Activated CD4-positive, CD25-positive, alpha-beta regulatory T cell treated with anti-CD3 and anti-CD28 coated beads, Interleukin-2, amount 50 U/mL, for 16 hours (primary cell): ENCODE measurements at places on chromosomes 3 and 15.

- no peak for DNase-seq
These were observed 12.4 kb downstream of the GNB4 start for GRCh38 chr3:179438841-179439240.

- no peak for DNase-seq
These were observed 111.1 kb downstream of the NUP210 start for GRCh38 chr3:13309004-13309403.

DNA sequence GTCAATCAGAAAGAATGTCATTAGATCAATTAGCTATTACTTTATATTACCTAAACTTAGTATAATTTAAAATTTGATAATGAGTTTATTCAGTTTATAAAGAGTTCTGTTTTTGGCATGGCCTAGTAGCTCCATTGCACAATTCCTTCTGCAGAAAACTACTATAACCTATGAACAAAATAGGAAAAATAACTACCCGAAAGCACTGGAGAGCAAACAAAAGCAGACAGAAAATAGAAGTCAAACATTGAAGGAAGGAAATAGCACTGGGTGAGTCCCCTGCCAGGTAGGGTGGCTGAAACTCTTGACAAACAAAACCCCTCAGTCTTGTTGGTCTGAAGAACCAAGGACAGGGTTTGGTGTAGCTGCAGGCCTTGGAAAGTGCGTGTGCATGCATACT is 37.5 kb downstream of the CMC1 start:
- no peak for DNase-seq

DNA sequence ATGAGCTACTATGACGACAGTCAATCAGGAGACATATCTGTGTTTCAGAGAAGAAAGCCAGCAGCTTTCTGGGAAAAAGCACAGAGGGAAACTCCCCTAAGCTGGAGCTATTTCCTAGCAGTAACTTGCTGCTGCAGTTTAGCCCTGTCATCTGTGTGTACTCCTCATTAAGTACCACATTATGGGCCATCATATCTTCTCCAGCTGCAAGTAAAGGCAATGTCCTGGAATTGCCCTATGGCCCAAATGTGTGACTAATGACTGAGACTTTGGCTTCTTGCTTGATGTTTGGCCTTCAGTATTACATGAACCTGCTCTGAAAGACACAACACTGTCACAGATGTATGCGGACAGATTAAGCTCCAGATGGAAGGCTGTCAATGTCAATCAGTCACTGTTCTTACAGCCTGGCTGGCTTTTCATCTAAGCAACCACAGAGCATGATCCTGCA is 190.8 kb downstream of the FHIT start:
- no peak for DNase-seq

GRCh38 chr15:74328331-74329056 is 39.0 kb downstream of the CYP11A1 start:
- DNase-seq, result no peak

GRCh38 chr15:45084163-45084562 is 29.8 kb downstream of the DUOX2 start:
- no peak for DNase-seq

GRCh38 chr3:25884981-25885380 is 95.1 kb downstream of the OXSM start:
- DNase-seq, result no peak

GRCh38 chr3:53628536-53629401 is 134.4 kb downstream of the CACNA1D start:
- DNase-seq, result no peak

DNA sequence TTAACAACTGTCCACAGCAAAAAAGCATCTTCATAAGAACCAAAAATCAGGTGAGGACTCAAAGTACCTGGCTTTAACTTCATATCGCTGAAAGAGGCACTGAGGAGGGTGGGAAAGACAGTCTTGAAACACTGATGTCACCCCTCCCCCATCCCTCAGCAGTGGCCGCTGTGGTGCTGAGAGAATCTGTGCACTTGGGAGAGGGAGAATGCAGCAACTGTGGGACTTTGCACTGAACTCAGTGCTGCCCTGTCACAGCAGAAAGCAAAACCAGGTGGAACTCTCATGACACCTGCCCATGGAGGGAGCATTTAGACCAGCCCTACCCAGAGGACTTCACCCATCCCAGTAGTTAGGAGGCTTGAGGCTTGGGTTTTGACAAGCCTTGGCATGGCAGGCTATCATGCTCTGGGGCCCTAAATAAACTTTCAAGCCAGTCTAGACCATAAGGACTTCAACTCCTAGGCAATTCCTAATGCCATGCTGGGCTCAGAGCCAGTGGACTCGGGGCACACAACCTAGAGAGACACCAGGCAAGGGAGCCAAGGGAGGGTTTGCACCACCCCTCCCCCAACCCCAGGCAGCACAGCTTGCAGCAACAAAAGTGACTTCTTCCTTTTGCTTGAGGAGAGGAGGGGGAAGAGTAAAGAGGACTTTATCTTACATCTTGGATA is 6.1 kb upstream of the ZSCAN2 start:
- DNase-seq, result no peak

GRCh38 chr3:123347691-123348264 is 101.1 kb downstream of the ADCY5 start:
- DNase-seq, result no peak

DNA sequence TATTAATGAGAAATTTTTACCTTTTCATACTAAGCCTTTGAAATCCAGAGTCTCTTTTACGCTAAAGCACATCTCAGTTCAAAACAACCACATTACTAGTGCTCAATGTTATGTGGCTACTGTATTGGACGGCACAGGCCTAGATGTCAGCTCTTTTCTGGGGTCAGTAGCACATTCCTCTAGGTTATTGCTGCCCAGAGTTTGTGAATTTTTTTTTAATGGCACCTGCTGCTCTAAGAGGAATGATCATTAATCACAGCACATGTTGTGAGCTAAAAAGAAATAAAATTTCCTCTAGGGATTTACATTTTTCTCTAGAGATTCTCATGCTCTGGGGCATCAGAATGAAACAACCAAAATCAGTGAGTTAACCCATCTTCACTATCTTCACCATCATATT is 436.8 kb upstream of the THBS1 start:
- no peak for DNase-seq

DNA sequence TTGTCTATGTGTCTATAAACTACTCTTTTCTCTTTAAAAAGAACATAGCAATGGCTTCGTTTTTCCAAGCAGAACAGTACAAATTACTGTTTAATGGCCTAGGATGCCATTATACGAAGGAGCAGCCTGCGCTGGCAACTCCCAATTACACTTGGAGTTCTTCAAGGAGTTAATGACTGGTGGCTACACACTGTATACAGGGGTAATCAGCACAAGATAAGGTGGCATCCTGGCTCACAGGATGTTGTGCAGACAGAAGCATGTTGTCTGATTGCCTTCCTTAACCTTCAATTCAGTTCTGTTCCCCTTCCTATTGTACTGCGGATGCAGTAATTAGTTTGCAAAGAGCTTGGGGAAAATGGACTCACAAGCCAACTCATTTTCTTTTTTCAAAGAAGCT is 250.7 kb upstream of the ROBO2 start:
- DNase-seq, result no peak

DNA sequence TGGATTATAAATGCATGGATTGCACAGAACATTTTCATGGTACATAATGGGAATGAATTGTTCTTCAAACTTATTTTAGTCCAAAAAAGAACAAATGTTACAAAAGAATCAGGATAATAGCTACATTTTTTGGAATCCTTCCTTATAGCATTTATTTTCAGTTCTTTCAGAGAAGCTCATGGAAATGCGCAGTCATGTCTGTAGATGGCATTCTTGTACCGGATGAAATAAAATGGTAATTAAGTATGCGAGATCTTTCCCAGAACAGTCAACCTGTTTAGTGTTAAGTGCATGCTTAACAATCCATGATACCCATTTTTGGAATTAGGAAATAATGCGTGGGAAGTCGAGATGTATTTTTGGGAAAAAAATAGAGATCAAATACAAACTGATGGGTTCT is 38.2 kb upstream of the GOLGA8B start:
- DNase-seq, result no peak

- peak; percentile 24 for DNase-seq
These were observed 631 bp downstream of the NKTR start for GRCh38 chr3:42600958-42601675.

GRCh38 chr15:53472210-53472609 is 287.3 kb downstream of the WDR72 start:
- DNase-seq, result no peak
